Small intestine (tissue), 16 donors: ENCODE measurements at places on chromosomes 11 and 22.

DNA sequence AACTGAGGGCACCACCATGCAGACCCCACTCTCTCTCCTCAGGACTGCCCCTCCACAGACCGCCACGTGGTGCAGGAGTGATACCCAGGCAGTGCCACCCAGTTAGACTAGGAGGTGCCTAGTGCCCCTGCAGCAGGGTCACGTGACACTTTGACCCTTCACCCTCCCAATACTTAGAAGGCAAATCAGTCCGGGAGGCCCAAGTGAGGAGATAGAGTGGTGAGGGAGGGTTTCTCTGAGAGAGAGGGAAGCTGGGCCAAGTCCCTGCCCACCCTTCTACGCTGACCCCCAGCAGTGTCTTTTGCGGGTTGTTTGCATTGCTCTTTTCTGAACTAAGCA is 84.6 kb downstream of the BUD13 start:
- no peak for DNase-seq

- DNase-seq = peak; percentile 71
Observed at GRCh38 chr22:42437488-42438292, 5.5 kb upstream of the NFAM1 start.

- DNase-seq = no peak
Observed at GRCh38 chr11:86156397-86156955, 87.6 kb upstream of the PICALM start.

GRCh38 chr11:17391493-17392355 is 3.3 kb upstream of the KCNJ11 start:
- no peak for DNase-seq
